Stimulated activated CD8-positive, alpha-beta memory T cell treated with anti-CD3 and anti-CD28 coated beads, Interleukin-7, amount 100 ng/mL, for 1 hour (primary cell): ENCODE measurements at places on chromosomes 16 and 17.

DNA sequence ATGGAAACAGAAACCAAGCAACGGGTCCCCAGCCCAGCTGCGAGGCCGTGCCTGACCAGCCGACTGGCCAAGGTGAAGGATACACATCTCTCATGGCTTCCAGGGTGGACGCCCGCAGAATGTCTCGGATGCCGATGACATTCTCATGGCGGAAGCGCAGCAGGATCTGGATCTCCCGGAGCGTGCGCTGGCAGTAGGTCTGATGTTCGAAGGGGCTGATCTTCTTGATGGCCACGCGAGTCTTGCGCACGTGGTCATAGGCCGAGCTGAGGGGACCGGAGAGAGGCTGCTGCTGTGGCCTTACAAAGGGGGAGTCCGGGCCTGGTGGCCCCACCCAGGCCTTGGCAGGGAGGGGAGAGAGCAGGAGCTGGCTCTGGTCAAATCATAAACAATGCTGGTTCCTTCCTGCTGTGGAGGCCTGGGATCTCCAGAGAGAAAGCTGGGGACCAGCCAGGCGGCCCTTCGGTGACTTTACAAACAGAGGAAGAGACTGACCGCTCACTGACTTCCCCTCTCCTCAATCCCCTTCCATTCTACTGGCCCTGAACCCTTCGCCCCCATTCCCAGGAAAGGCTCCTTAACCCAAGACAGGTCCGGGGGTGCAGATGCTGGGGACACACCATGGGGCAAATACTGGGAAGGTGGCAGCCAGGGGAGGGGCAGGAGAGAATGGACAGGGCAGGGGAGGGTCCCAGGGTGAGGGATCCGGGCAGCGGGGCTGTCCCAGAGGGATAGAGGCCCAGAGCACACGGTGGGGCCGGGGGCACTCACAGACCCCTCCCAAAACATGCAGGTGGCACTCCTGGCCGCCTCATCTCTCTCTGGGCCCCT, 1.1 kb downstream of the MAPK3 start:
- no peak for DNase-seq

- no peak for DNase-seq
These were observed 36.9 kb downstream of the SOST start for GRCh38 chr17:43721537-43722268.

- no peak for DNase-seq
These were observed 160.0 kb downstream of the MAP2K6 start for GRCh38 chr17:69574257-69575197.

DNA sequence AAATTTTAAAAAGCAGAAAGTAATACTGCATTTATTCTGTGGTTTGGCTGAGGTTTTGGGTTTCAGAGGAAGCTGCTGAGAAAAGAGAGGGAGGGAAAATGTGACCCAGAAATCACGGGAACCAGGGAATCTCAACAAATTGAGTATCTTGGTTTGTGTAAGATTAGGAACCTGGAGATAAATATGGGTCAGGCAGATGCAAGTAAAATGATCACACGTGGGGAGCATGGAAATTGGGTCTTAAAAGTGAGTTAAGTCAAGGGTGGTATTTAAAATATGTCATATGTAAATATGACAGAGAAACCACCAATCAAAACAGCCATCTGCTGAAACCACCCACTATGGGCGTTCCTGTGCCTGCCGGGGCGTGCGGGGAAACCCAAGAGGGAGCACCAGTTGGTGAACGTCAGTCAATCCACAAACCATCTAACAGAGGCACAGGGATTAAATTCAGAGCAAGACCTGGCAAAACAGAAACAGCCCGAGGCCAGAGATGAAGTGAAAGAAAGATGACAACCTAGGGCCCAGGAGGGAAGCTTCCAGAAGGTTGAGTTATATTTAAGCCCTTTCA, 33.4 kb downstream of the CDH13 start:
- DNase-seq = no peak

DNA sequence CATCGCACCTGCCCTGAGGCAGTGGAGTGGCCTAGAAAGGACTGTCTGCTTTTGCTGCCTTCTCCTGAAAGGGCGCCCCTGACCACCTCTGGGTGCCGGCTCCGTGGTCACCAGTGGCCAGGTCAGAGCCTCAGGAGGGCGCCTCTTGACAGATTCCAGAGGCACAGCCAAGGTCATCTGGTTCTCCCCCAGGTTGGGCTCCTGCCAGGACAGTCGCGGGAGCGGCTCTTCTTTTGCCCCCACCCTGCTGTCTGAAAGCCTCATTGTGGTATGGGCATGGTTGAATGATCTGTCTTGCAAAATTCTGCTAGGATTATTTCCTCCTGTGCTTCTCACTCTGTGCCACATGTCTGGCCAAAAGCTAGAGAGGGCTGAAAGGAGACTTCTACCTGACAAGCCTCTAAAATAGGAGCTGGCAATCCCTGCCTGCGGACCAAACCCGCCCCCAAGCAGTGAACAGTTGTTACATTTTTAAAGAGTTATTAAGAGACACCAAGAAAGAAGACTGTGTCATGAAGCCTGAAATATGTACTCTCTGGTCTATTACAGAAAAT, 82.8 kb downstream of the SNX29 start:
- DNase-seq = no peak

- DNase-seq = peak; percentile 45
These were observed 40.9 kb downstream of the RFFL start for GRCh38 chr17:35022536-35023063.

DNA sequence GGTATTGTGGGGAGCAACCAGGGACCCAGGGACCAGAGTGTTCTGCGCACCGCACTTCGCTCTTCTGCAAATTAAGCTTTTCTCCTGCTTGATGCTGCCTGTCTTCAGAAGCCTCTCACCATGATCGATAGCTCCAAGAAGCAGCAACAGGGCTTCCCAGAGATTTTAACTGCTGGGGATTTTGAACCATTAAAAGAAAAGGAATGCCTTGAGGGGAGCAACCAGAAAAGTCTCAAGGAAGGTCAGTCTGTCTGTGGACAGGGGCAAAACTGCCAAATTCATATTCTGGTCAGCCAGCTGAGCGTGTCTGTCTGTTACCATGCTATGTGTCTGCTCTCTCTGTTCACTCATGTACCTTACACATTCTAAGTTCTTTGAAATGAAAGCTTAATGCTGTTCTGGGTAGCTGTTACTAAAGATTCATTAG, 115.7 kb downstream of the MRTFB start:
- no peak for DNase-seq

- no peak for DNase-seq
These were observed 3.6 kb upstream of the ALOX12B start for GRCh38 chr17:8091033-8091687.

- no peak for DNase-seq
These were observed 8.6 kb downstream of the ARHGAP17 start for GRCh38 chr16:25006504-25007056.

- no peak for DNase-seq
These were observed 259.8 kb downstream of the CPPED1 start for GRCh38 chr16:12543700-12544476.

- no peak for DNase-seq
These were observed 42.0 kb upstream of the KCNJ2 start for GRCh38 chr17:70127221-70127873.

- no peak for DNase-seq
These were observed 59.0 kb upstream of the CACNG5 start for GRCh38 chr17:66775881-66776400.

DNA sequence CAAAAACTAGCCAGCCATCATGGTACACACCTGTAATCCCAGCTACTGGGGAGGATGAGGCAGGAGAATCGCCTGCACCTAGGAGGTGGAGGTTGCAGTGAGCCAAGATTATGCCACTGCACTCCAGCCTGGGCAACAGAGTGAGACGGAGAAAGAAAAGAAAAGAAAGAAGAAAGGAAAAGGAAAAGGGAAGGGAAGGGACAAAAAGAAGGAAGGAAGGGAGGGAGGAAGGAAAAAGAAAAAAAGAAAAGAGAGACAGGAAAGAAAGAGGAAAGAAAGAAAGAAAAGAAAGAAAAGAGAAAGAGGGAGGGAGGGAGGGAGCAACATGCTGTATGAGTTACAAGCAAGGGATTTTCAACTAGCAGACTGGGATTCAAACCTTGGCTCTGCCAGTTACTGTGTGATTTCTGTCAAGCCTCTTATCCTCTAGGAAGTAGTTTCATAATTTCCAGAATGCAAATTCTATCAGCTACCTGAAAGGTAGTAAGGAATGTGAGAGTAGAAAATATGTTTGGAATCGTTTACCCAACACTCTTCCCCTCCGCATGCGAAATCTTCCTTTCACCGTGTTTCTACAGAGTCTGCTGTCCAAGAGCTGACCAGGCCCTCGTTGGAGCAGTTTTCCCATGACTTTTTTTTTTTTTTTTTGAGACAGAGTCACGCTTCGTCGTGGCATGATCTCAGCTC, 43.4 kb downstream of the VPS53 start:
- DNase-seq = no peak

DNA sequence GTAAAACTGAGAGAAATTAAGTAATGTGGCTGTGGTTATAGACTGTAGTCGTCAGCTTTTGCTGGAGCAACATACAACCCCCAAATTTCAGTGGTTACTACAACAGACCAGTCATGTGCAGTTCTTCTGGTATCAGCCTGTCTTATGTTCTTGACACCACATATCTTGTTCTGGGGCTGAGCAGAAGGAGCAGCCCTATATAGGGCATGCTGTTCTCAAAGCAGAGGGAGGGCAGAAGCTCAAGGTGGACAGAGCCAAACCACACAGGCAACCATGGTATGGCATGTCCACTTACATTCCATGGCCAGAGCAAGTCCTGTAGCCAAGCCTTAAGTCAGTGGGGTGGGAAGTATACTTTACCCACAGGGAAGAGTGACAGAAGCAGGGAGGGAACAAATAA, 7.7 kb downstream of the PRKAR1A start:
- no peak for DNase-seq

DNA sequence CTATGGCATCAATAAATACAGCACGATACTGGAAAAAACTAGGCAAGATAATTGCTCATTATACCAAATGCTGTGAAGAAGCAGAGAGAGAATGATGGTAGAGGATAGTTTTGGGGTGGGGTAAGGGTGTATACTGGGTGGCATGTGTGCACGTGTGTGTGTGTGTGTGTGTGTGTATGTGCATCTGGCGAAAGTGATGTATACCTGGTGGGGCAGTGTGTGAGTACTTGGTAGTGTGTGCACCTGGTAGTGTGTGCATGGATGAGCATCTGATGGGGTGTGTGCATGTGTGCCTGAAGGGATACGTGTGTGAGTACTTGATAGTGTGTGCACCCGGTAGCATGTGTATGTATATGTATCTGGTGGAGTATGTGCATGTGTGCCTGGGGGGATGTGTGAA, 347.3 kb downstream of the CPPED1 start:
- DNase-seq = no peak

GRCh38 chr17:28328325-28328724, 6.9 kb downstream of the IFT20 start:
- no peak for DNase-seq

DNA sequence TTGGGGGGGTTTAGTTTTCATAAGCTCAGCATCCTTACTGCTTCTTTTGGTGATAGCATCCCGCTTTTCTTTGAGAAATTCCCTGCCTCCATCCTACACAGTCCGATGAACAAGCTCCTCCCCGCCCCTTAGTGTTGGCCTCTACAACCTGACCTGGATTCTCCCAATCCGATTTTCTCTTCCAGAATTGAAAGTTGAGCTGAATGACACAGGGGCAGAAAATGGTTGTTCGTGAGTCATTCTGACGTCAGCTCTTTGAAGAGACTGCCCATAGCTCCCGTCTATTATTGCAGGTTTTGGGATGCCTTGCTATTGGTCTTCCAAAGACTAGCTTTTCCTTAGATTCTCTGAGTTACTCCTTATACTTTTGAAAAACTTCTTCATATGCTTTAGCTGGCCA, 279.7 kb downstream of the SLC39A11 start:
- DNase-seq = no peak

GRCh38 chr16:10318798-10319500, 66.9 kb upstream of the ATF7IP2 start:
- no peak for DNase-seq

DNA sequence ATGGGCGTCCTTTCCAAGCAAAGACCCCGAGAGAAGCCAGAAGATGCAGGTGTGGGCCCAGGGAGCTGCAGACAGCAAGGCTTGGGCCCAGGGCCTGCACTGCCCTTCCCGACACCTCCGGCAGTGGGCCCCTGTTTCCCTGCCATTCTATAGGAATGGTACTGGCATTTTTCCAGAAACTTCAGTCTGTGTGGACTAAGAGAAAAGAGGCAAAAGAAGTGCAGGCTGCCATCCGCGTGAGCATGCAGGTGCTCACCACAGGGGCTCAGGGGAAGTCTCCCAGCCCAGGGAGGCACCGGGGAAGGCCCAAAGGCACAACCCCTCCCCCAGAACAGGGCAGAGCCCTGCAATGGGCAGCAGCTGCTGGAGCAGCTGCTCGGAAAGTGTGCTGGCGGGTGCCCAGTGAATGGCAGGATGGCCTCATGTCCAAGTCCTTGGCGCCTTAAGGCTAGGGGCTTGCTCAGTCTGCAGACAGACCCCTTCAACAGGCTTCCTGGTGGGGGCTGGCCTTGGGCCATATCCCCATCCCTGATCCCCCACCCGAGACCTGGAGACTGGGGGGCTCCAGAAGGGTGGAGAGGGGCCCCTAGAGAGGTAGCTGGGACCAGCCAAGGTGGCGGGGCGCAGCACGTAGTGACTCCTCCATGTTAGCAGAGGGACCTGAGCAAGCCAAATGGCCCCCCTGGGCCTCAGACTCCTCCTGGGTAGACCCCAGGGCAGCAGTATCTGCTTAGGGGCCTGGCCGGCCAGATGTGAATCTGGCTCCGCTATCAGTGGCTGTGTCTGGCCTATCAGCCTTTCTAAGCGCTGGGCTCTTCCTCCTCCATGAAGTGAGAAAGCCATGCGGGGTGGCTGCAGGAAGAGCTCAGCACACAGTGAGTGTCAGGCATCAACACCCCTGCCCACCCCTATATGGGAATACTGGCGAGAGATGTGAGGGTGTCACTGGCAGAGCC, 6.7 kb upstream of the TPPP3 start:
- no peak for DNase-seq

- DNase-seq = no peak
These were observed 84.9 kb downstream of the MGAT5B start for GRCh38 chr17:76953066-76953465.

DNA sequence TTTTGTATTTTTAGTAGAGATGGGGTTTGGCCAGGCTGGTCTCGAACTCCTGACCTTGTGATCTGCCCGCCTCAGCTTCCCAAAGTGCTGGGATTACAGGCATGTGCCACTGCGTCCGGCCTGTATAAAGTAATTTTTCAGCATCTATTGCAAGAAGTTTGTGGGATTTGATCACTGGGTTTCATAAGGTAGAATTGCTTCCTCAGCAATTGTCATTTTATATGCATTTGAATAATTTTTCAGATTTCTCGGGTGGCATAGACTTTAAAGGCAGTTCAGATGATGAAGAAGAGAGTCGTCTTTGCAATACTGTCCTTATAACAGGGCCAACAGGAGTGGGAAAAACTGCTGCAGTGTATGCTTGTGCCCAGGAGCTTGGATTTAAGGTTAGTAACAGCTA, 37.0 kb downstream of the TEFM start:
- DNase-seq = no peak

DNA sequence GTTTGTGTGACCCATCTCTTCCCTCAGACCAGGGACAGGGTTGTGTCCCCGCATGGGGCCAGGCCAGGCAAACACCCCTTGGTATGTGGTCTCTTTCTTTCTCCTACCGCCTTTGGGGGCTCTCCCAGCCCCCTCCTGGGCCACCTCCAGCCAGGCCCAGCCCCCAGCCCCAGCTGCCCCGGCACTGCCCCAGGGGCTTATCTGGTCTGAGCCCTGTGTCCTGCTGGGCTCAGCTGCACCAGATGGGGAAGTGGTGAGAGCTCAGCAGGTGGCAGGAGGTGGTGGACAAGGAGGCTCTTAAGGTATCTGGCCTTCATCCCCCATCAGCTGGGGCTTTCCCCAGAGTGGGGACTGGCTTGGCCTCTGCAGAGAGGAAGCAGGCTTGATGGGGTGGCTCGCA, 8.7 kb downstream of the ADAM11 start:
- DNase-seq = no peak
